Amygdala (tissue), 56 donors: ENCODE measurements at places on chromosomes 2 and 18.

GRCh38 chr2:96699021-96699420 is 40.8 kb downstream of the LMAN2L start:
- no peak for DNase-seq

DNA sequence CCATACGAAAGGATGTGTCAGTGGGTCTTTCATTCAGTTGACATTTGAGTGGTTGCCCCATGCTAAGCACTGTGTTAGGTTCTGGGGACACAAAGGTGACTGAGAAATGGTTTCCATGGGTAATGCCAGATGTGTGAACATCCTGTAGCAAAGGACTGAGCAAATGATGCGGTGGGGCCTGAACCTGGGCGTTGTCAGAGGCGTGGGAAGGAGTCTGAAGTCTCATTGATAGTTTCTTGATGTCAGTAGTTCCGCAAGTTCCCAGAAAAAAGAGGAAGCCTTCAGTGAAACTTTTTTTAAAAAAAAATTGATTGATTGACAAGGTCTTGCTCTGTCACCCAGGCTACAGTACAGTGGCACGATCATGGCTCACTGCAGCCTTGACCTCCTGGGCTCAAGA is 56.9 kb downstream of the LIMS1 start:
- DNase-seq: no peak

DNA sequence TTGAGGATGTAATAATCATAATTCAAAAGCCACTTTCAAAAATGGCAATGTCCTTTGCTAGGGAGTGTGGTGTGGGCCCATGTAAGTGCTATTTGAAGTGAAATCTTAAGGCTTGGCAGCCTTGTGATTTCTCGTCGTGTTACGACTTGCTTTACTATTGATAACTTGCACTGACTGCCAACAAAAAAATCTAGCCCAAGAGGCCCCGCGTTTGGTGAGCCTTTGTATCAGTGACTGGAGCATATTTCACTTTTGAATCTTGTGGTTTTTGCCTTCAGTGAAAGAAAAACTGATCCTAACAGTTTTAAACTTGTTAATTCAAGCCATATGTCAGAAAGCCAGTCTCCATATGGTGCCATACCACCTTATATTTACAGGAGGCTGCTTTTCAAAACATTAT is 248.0 kb downstream of the TMEM182 start:
- no peak for DNase-seq

- DNase-seq: no peak
Measured at GRCh38 chr2:90207454-90208058, 1516.1 kb downstream of the RPIA start.

- DNase-seq: no peak
Measured at GRCh38 chr18:23069481-23069880, 65.8 kb upstream of the CABLES1 start.

DNA sequence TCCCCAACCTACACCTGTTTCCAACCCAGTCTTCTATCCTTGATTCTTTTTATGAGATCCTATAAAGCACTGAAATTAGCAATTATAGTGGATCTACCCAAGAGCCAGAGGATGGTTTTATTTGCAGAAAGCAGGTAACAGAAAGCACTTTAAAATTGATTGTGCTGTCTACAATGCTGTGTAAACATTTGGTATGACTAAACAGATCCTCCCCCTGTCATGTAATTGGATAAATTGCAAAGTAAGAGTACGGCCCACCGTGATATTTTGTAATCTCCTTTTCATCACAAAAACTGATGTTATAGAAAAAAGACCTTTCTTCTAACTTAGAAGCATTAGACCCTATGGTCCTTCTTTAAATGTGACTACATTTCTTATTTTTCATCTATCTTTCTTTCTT is 11.3 kb upstream of the PPP3R1 start:
- no peak for DNase-seq

DNA sequence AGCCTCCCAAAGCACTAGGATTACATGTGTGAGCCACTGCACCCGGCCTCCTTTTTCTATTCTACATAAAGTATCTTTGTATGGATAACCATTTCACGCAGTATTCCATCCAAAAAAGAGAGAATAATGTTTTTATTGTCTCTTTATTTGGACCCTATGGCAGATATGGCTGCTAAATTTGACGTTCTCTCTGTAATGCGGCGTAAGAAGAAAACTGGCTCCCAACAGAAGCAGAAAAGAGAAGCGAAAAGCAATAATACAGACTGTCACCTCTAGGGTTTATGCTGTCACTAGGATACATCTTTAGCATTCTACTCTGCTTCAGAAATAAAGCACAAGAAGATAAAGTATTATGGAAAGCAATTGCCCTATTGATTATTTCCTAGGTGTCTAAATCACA is 55.9 kb downstream of the FN1 start:
- DNase-seq: no peak

DNA sequence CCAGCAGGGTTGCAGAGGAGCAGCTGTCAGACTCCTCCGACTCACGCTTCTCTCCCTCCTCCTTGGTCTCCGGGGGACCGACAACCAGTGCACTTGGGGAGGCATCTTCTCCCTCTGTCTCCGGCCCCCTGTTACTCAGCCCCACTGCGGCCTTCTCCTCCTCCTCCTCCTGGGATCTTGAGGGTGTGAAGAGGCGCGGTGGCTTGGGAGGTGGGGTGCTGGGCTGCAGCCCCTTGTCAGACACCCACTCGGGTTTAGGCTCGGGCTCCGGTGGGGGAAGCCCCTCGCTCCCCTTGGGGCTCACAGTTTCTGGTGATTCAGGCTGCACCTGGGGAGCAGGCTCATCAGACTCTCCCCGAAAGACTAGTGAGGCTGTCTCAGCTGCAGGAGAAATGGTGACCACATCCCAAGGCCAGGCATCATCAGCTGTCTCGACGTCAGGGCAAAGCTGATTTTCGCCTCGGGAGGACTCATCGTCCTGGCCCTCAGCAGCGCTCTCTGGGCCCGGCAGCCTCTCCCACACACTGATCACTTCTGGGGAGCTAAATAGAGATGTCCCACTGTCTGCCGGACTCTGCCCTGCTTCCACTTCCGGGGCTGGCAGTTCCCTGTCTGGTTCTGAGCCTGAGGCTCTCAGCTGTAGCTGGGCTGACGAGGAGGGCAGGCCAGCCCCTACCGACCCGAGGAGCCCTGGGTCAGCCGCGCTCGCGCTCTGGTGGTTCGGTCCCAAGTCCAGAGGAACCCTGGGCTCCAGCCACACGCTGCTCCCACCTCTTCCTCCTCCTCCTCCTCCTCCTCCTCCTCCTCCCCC is 9.0 kb upstream of the SFXN5 start:
- no peak for DNase-seq

- no peak for DNase-seq
Measured at GRCh38 chr2:207285473-207285815, 119.7 kb upstream of the KLF7 start.

GRCh38 chr2:116706396-116706795 is 1108.1 kb upstream of the DDX18 start:
- no peak for DNase-seq

GRCh38 chr2:207219676-207220501 is 54.1 kb upstream of the KLF7 start:
- DNase-seq: no peak

GRCh38 chr2:71609958-71610357 is 156.6 kb downstream of the DYSF start:
- DNase-seq: no peak

GRCh38 chr2:231920366-231920765 is 5.8 kb downstream of the NPPC start:
- DNase-seq: no peak

DNA sequence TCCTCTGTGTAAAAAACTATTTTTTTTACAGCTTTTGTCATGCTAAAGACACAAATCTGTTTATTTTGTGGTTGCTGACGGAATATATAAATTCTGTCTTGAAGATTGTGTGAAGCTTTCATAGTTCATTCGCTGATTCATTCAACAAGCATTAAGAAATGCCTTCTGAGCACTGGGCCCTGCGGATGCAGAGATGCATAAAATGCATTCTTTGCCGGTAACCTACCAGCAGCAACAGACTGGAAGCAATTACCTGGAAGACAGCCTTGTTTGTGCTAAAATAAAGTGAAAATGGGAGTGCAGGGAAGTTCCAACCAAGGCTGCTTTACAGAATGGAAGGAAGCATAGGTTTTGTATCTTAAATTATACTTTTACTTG is 119.7 kb downstream of the PMAIP1 start:
- no peak for DNase-seq

DNA sequence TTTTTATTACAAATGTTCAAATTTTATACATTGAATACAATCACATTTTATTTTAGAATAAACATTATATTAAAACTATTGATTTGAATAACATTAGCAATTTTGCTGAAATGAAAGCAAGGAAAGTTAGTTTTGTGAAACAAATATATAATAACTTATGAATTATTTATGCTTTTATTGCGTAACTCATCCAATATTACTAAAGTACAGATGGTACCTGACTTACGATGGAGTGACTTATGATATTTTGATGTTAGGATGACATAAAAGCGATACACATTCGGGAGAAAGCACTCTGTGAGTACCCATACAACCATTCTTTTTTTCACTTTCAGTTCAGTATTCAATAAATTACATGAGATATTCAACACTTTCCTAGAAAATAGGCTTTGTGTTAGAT is 26.5 kb downstream of the GPR39 start:
- no peak for DNase-seq

GRCh38 chr2:222707102-222707688 is 35.7 kb downstream of the MOGAT1 start:
- DNase-seq: no peak

GRCh38 chr2:65075176-65075575 is 19.0 kb downstream of the CEP68 start:
- no peak for DNase-seq

DNA sequence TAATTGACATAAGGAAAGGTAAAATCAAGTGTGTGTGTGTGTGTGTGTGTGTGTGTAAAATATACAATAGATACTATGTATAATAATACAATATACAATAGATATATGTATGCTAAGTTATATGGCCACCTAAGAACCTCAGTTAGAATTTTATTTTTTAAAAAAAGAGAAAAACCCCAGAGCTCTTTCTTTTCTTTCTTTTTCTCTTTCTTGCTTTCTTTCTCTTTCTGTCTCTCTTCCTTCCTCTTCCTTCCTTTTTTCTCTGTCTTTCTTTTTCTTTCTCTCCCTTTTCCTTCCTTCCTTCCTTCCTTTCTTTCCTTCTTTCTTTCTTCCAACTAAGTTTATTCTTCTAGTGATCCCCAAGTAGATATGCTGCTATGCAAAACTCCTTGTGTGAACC is 64.6 kb upstream of the FN1 start:
- no peak for DNase-seq

DNA sequence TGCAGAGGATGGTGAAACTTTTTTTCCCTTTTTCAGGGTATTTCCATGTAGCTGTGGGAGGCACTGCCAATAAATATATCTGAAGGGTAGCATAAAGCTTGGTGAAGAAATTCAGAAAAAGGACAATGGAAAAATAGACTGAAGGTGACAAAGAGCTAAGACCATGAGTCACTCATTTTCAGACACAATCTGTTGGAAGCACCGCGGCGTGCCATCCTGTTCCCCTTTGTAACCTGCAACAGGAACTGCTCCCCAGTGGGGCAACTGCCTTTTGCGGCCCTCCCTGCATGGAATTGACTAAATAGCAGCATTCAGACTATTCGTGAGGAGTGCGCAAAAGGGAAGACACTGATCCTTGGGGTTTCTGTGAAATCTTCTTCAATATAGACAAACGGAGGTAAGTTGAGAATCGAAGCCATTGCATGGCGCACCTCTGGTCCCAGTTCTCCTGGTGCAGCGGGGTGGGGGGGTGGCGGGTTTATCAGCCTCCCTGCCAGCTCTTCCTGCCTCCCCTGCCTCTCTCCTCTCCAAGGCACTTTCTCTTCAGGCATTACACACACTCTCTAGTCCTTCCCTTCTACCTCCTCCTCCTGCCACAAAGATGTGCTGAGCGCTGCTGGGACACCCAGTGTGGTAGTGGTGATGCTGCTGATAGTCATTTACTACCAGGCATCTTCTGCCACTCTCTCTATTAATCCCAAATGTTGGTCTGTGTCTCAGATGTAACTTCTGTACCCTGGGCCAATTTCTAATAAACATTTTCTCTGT is 126.2 kb upstream of the TMEM200C start:
- DNase-seq: no peak

DNA sequence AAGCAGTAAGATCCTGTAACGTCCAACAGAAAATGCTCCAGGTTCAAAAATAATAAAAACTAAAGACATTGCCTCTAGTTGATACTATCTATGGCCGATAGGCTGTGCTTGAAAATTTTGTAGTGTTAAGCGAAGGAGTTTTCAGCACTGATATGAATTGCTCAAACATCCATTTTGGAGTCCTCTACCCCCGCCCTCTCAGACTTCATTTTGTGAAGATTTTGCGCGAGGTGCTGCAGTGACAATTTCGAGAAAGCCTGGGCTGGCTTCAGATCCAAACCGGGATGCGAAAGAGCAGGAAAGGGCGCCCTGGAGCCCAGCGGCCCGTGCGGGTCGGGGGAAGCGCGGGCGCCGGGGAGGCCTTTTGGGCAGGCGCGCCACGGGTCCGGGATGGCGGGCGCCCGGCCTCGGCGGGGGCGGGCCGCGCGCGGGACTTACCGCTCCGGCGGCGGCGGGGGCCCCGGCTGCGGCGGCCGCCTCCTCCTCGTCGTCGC is 1.8 kb downstream of the SP3 start:
- peak; percentile 54 for DNase-seq

- no peak for DNase-seq
Measured at GRCh38 chr2:220310451-220310861, 683.0 kb downstream of the SLC4A3 start.

GRCh38 chr2:31297751-31298150 is 63.8 kb downstream of the EHD3 start:
- no peak for DNase-seq

GRCh38 chr2:98034745-98035144 is 39.0 kb upstream of the TMEM131 start:
- no peak for DNase-seq

GRCh38 chr18:67771271-67771670 is 254.8 kb upstream of the DSEL start:
- no peak for DNase-seq

DNA sequence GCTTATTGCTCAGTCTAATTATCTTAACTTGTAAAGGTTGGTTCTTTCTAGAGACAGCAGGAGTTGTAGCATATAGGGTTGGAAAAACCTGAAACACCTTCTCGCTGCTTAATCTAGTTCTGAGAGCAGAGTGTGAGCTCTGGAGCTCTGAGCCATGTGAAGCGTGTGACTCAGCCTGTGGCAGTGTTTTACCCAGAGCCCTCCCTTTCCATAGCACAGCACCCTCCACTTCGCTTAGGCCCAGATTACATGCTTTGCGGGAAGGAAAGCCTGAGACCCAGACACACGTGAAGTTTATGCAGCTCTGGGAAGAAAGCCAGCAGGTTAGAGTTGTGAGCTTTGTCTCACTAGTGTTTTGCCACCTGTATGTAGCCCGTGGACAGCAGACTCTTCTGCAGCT is 74.5 kb downstream of the INPP4A start:
- DNase-seq: no peak

GRCh38 chr18:35141567-35142274 is 99.1 kb upstream of the ZNF397 start:
- DNase-seq: no peak

- DNase-seq: no peak
Measured at GRCh38 chr2:236731767-236732580, 162.3 kb downstream of the ACKR3 start.

GRCh38 chr2:134276381-134277172 is 22.7 kb downstream of the MGAT5 start:
- DNase-seq: no peak
